Erythroblast (primary cell): ENCODE measurements at places on chromosomes 12 and 14.

DNA sequence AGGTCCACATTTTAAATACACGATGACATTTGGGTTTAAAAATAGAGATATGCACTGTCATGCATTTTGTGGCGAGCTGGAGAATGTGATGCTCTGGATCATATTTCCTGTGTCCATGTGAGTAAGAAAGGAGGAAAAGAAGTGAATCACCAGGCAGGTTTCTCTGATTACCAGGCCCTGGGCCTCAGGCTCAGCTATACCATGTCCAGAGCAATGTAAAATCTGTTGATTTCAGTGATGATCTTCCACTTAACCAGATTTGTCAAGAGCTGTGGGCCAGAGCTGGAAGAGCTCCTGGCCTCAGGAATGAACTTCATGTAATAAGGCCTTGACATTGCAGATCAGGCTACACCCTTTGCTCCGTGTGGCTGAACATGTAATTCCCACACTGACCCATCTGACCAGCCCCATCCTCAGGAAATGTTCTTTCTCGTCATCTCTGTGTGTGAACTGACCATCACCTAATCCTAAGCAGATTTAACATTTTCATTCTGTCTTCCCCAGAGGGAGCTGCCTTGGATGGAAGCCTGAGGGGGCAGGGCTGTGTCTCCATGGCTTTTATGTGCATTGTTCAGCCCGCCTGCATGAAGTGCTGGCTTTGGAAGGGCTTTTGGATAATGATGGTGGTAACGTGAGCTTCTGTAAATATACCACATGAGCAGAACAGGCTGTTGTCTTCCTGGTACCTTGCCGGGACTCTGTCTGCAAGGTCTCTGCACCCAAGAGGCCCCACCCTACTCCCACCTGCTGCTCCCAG, 54.5 kb downstream of the CRACR2A start:
- DNase-seq, result no peak

- DNase-seq, result no peak
These were observed 259.1 kb upstream of the FKBP4 start for GRCh38 chr12:2535583-2536204.

DNA sequence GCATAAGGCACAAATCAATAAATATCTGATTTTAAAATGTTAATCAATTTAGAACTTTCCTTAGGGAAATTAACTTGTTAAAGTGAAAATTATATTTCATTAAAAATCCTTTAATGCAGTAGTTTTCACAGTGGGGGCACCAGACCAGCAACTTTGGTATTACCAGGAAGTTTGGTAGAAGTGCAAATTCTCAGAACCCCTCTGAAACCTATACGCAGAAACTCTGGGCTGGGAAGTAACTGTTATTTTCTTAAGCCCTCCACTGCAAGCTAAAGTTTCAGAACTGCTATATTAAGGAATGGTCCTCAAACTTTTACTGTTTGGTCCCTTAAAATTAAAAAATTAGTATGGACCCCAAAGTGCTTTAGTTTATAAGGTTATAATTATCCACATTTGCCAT, 35.7 kb downstream of the GNPTAB start:
- no peak for DNase-seq

GRCh38 chr12:26493656-26494055, 298.3 kb downstream of the SSPN start:
- no peak for DNase-seq

DNA sequence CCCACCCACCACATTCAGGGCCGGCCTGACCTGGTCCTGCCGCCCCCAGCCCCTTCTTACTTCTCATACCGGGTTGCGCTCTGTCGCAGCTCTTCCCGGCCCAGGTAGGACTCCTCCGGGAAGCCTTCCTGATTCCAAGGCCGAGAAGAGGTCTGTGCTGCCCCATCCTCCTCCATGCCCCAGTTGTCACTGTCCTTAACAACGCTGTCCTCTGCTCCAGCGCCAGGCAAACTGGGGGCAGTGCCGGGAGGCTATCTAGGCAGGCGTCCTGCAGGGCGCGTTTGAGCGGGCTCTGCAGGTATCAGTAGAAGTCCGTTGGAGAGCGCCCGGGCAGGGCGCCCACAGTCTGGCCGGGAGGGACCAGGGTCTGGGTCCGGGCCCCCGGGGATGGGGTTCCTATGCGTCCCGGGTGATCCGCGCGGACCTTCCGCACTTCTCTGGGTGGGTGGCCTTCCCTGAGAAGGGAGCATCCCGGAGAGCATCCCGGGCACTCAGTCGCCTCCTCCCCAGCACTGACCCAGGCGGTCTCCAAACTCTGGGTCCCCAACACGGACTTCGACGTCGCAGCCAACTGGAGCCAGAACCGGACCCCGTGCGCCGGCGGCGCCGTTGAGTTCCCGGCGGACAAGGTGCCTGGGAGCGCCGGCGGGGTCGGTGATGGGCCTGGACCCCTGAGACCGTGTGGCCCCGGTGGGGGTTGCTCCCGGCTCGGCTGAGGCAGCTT, 900 bp downstream of the AMN start:
- DNase-seq, result no peak

GRCh38 chr14:80770114-80770908, 171.2 kb downstream of the CEP128 start:
- no peak for DNase-seq

GRCh38 chr14:58243790-58244555, 670 bp upstream of the PSMA3 start:
- DNase-seq, result peak; percentile 72
